SJSA1 (cell line): ENCODE measurements at places on chromosomes 1 and 21.

GRCh38 chr1:193322211-193322610 lies 135.8 kb upstream of the B3GALT2 start:
- peak; percentile 69 for DNase-seq

DNA sequence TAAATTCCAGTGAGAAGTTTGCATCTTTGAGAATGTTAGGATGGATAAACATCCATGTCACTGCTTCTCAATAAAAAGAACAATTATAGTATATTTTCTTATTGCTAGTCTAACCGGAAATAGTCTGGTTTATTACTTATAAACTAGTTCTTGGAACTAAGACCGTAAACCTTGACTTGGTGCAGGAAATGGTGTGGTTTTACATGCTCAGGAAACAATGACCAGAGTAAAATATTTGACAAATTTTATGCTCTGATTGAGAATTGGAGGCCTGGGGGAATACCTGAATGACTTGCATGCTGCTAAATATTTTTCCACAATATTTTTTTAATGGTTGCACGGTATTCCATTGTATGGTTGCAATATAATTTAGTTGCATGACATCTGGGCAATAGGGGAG lies 76.3 kb downstream of the XCL2 start:
- peak; percentile 8 for DNase-seq

DNA sequence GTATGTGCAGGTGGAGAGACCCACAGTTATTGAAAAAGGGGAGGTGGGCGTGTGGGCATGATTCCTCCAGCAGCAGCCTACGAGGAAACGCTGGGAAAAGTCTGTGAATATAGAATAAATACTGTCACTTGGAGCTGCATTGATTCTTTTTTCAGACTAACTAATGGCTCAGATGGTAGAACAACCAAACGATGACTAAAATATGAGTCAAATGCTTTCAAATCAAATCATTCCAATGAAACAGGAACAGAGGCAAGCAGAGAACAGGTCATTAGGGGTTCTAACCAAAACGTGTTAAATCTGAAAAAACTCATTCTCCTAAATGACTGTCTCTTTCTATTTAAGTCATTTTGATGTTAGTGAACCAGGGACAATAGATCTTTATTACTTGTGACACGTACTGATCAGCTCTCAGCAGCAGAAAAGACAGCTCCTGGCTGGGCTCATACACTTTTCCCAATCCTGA lies 35.1 kb upstream of the SEC16B start:
- no peak for DNase-seq

- DNase-seq, result no peak
These were observed 20.4 kb upstream of the RGS16 start for GRCh38 chr1:182624577-182624976.

DNA sequence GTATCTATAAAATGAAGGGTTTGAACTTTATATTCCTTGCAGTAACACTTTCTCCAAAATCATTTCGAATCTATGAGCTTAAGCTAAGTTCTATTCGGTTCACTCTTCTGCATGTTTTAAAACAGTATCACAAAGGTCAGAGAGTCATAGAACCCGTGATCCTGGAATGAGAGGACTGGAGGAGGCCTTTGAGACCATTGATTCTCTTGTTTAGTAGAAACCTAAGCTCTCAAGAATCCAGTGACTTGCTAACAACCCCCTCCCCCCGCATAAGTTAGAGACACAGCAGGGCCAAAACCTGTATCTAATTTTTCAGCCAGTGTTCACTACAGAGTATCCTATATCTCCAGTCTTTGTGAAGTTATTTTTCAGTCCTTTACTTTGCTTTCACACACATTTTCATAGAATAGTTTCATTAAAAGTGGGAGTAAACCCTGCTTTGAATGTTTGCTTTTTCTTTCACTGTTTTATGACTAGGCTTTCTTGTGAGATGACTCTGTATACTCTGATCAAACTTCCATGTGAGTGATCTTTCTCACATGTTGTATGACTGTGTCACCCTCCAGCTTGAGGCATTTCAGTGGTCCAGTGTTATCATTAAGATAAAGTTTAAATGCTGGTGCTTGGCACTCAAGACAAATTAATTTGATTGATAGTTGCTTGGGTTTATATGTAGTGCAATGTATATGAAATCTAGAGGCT lies 275.4 kb upstream of the SGIP1 start:
- DNase-seq, result no peak

GRCh38 chr1:210646258-210646616 lies 317.5 kb downstream of the HHAT start:
- no peak for DNase-seq

- no peak for DNase-seq
These were observed at the start of gene UTS2 for GRCh38 chr1:7852804-7853683. Gene UTS2, minus strand, starts transcription at chr1:7853065. Its CDS starts 62 bp downstream, at chr1:7853003.

- DNase-seq, result no peak
These were observed 2.8 kb upstream of the ECE1 start for GRCh38 chr1:21292984-21293536.

- no peak for DNase-seq
These were observed 298.7 kb upstream of the USP25 start for GRCh38 chr21:15431053-15431452.

DNA sequence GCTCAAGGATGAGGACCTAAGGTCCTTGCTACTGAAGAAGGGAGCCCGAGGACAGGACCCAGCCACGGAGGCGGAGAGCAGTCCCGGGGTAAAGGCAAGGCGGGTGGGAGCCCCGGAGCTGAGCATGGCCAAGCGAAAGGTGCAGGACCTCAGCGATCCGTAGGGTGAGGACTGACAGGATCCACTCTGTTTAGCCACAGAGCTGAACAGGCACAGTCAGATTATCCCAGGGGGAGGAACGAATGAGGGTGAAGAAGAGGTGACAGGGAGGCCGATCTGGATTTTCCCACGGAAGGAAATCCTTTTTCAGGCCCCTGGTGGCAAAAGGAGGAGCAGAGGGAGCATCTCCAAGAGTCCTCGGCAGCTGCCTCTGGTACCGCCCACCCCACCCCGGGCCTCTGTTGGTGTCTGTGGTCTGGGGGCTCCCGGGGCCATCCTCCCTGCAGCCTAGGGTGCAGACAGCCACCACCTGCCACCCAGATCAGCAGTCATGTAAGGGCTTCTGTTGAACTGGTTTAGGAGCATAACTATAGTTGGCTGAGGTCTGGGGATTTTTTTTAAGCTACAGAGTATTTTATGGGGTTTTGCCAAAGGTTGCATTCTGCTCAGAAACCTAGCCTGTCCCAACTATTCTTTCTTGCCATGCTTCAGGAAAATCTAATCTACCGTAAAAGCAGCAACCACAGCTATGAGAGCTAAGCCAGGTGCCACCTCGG lies 32.3 kb upstream of the LBR start:
- no peak for DNase-seq

DNA sequence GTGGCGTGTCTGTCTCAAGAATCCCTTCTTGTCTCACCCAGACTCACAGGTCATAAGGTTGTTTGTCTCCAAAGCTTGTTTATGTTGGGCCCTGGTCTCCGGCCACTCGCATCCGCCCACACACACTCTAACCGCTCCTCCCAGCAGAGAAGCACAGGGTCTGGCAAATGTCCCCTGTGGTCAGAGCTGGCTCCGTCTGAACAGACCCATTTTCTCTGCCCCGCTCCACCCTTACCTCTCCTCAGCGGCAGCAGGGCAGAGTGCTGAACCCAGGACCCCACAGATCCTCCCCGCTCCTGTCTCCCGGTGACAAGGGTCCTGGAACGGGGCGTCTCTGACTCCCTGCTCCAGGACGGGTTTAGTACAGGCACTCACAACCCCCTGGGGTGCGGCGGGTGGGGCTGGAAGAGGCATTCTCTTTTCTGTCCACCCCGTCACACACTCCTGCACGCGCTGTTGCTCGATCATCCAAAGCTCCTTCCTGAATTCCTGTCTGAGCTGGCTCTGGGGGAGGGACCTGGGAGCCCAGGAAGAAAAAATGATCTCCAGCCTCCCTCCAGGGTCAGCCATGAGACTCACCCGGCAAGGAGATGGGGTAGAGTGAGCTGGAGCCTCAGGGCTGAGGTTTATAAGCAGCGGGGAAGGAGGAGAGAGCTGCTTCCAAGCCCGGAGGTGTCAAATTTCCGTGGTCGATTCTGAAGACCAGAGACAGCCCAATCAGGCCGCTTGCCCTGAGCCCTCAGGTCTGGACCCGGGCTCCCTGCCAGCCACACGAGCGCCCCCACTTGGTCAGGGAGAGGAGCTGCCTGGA lies at the start of gene S100A13:
S100A13 (minus strand) TSS at position 602 of the 811 bp plus-strand sequence. CDS start 1,033 bp downstream, outside the sequence.
- DNase-seq, result peak; percentile 90

DNA sequence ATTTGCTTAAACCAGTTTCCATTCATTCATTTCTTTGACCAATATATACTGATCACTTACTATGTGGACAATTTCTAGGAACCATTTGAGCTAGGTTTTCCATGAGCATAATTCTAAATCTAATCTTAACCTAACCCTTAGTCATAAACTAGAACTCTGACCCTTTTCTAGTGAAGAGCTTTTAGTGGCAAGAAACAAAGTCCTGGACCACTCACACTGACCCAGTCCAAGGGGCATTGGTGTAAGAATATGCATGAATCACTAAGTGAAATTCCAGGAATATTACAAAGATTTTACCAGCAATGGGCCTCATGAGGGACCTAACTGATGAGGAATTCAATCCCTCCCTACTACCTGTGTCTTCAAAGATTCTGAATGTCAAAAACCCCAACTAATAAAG lies 40.6 kb upstream of the SLC2A1 start:
- DNase-seq, result no peak

DNA sequence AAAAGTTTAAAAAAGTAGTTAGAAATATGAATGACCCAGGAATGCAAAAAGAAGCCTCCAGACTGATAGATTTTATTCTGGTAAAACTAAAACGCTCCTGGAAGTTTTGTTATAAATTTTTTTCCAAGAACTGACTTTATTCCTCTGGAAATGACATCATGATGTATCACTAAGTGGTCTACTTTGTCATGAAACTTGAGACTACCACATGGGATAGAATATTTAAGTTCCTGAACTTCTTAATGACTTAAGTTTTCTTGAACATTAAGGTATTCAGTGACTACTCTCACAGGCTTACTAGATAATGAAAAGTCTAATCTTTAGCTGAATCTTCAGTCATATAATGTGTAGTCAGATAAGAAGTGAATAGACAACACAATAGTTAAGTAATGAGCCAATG lies 842.2 kb downstream of the USP25 start:
- no peak for DNase-seq

GRCh38 chr1:3609769-3610526 lies 1.4 kb downstream of the MEGF6 start:
- no peak for DNase-seq

DNA sequence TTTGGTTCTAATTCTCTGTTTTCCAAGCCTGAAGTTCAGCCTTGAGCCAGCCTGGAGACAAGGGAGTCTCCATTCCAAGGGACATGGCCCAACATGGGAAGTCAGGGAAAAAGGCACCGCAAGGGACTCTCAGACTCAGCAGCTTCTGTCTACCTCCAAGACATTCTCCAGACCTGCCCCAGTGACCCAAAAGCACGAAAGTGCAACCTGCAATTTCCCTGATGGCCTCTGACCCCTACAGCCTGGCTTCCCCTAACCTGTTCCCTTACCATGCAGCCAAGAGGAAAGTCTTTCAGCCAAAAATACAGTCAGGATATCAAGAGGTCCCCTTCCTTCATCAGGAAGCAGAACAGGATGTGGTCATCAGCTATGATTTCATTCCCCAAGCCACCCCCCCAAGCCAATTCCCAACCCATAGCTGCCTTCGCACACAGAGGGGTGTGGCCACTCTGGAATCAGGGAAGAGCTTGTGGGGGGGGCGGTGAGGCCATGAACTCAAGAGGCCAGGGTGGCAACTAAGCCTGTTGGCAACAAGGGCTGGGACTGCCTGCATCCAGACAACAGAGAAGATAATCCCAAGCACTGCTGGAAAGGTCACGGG lies 59.2 kb downstream of the TIAM1 start:
- peak; percentile 35 for DNase-seq

GRCh38 chr21:38095220-38095619 lies 161.6 kb upstream of the KCNJ15 start:
- DNase-seq, result no peak

DNA sequence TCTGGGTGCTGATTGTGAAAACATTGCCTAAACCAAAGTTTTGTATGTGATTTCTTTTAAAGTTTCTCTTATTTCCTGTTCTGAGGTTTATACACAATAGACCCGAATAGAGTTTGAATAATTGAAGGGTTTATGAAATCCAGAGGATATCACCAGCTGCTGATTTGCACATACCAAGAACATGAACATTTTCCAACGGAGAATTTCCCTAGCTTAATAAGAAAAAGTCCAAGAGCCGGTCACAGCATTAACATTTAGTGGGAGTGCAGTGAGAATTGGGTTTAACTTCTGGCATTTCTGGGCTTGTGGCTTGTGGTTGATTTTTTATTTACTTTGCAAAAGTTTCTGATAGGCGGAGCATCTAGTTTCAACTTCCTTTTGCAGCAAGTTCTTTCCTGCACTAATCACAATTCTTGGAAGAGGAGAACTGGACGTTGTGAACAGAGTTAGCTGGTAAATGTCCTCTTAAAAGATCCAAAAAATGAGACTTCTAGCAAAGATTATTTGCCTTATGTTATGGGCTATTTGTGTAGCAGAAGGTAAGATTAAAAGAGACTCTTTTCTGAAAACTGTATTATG lies at the start of gene CFH:
CFH (plus strand) TSS at position 407 of the 579 bp plus-strand sequence; CDS start at position 482, 75 bp downstream.
- DNase-seq, result peak; percentile 76

- peak; percentile 56 for DNase-seq
These were observed 21.8 kb downstream of the EXOC8 start for GRCh38 chr1:231315887-231316286.

DNA sequence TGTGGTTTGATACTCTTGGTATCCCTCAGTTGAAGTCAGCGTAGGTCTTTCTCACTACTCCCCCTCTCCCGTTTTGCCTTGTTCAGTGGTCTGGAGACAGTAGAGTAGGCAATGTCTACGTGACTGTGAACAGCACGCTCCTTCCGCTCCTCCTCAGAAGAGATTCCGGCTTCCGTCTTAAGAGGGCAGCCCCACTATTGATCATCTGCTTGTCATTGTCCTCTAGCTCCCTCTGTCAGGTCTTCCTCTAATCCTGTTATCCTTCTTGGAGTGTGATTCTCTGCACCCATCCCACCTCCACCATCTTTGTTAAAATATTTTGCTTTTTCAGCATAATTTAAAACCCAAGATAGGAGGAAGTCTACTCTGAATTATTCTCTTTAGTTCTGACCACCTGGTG lies 129.9 kb upstream of the KCNK2 start:
- no peak for DNase-seq

GRCh38 chr21:44919913-44920693 lies 596 bp downstream of the ITGB2 start:
- DNase-seq, result no peak

GRCh38 chr21:39386194-39386593 lies 37.3 kb upstream of the HMGN1 start:
- no peak for DNase-seq

DNA sequence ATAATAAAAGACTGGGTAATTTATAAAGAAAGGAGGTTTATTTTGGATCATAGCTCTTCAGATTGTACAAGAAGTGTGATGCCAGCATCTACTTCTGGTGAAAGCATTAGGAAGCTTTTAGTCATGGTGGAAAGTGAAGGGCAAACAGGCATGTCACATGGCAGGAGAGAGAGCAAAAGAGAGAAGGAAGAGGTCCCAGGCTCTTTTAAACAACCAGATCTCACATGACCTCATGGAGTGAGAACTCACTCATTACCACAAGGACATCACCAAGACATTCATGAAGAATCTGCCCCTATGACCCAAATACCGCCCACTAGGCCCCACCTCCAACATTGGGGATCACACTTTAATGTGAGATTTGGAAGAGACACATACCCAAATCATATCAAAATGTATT lies 10.0 kb downstream of the RPTN start:
- DNase-seq, result no peak
